Stimulated activated CD8-positive, alpha-beta memory T cell treated with anti-CD3 and anti-CD28 coated beads, Interleukin-4, amount 100 ng/mL, for 4 hours (primary cell): ENCODE measurements at places on chromosomes 6 and 20.

- DNase-seq, result no peak
Observed at GRCh38 chr6:17167327-17167979, 65.6 kb downstream of the STMND1 start.

GRCh38 chr20:17617212-17617867, 47.5 kb downstream of the DSTN start:
- DNase-seq, result no peak

- DNase-seq, result no peak
Observed at GRCh38 chr6:22132656-22133055, 164.2 kb downstream of the PRL start.

GRCh38 chr20:25310921-25311728, 63.2 kb downstream of the PYGB start:
- DNase-seq, result no peak

- no peak for DNase-seq
Observed at GRCh38 chr20:36116807-36117441, 37.6 kb upstream of the EPB41L1 start.

DNA sequence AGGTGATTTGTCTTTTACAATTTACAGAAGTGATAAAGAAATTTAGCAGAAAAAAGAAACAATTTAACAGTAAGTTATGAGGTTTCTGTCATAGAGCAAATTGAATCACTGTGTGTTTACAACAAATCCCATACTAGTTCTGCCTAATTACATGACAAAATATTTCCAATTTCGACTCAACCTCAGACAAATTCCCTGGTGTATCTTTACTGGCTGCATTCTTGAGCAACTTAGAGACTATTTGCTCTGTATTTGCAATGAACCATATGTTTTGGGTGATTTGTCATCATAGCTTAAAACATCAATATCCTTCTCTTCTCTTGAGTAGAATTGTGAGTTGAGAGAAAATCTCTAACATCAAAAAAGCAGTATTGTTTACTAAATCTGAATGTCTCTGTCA, 128.7 kb downstream of the SIM1 start:
- DNase-seq, result no peak

DNA sequence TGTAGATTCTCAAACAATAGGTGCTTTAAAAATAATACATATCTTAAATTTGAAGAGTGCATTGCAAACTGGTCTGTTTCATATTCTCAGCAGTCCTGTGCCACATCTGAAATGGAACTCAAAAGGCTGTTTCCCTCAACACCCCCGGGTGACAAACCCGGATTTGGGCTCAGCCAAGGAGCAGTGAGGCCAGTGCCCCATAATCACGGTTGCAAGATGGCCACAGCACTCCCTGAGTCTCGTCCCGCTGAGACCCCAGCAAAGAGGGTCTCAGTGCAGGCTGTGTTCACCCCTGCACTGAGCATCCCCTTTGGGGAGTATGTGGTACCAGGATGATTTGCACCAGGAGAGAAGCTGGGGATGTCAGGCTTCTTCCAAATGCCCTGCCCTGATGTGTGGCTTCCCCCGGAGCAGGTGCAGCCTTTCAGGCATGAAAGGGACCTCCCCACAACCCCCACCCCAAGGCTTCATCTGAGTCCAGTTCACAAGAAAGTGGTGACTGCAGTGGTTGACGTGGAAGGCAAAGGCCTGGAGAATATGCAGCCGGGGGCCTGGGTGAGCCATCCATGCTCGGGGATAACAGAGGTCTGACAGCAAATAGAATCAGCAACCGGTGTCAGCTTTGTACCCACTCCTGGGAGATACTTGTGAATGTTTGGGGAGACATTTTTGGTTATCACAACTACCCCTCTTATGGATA, 202.9 kb downstream of the SYNDIG1 start:
- no peak for DNase-seq

GRCh38 chr6:42911171-42912021, 4.5 kb upstream of the PTCRA start:
- no peak for DNase-seq

- DNase-seq, result no peak
Observed at GRCh38 chr6:24743265-24743943, 24.4 kb upstream of the C6orf62 start.

GRCh38 chr6:136440203-136440602, 110.0 kb downstream of the MAP7 start:
- DNase-seq, result no peak

DNA sequence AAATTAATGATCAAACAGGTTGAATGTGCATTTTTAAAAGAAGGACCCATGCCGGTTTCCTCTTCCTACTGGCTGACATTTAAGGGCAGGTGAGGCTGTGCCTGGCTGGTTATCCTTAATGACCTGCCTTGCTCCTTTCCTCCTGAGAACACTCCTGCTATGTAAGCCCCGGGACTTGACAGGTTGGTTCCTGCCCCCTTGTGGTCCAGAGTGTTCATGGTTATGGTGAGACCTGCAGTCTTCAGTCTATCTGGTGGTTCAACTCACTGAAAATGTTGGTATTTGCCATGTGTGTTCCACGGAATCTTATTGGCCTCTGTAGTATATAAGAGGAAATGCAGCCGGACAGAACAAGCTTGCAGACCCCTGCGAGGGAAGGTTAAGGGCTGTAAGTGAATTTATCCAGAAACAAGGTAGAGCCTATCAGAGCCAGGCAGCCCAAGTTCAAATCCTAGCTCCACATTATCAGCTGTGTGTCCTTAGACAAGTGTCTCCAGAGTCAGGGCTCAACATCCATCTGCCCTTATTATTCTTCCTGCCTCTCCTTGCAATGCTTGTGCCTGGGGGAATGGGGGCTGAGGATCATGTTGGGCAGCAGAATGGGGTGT, 5.2 kb upstream of the BPIFA3 start:
- DNase-seq, result no peak

DNA sequence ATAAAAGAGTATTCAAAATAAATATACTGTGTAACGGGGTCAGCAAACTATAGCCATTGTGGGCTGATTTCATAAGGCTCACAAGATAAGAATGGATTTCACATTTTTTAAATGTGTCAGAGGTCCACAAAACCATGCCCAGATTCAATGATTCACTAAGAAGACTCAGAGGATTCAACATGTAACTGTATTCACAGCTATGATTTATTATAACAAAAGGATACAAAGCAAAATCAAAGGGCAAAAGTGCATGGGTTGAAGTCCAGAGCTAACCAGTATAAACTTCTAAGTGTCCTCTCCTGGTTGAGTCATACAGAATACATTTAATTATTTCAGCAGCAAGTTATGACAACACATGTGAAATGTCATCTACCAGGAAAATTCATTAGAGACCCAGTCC, 49.2 kb downstream of the TBC1D32 start:
- no peak for DNase-seq

DNA sequence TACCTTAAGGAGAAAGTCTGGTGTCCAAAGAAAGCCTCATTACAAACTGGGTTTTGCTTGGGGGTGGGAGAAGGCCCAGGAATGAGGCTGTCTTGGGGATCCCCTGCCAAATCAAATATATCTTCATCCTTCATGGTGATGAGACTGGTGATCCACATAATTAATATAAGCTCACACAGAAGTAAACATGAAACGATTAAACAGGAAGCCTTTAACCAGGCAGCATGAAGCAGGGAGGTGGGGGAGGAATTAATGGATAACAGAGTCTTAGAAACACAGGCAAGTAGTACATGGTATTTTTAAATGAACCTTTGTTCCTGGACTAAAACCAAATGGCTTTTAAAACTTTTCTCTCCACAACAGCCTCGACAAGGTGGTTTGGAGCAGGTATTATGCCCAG, 437.5 kb downstream of the TFAP2A start:
- no peak for DNase-seq

DNA sequence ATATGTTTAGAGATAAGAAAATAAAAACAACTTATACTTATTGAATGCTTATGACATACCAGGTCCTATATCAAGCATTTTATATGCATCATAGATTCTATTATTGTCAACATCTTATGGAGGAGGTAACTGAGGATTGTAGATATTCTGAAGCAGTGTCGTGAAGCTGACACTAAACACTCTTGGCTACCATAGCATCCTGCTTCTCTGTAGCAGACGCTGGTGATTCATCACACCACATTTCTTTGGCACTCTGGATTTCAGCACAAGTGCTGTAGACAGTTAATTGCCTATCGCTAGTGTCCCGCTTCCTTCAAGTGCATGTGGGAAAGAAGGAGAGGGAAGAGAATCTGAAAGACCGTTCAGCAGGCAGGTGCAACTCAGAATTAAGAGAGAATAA, 317.1 kb downstream of the PLCB1 start:
- DNase-seq, result no peak

DNA sequence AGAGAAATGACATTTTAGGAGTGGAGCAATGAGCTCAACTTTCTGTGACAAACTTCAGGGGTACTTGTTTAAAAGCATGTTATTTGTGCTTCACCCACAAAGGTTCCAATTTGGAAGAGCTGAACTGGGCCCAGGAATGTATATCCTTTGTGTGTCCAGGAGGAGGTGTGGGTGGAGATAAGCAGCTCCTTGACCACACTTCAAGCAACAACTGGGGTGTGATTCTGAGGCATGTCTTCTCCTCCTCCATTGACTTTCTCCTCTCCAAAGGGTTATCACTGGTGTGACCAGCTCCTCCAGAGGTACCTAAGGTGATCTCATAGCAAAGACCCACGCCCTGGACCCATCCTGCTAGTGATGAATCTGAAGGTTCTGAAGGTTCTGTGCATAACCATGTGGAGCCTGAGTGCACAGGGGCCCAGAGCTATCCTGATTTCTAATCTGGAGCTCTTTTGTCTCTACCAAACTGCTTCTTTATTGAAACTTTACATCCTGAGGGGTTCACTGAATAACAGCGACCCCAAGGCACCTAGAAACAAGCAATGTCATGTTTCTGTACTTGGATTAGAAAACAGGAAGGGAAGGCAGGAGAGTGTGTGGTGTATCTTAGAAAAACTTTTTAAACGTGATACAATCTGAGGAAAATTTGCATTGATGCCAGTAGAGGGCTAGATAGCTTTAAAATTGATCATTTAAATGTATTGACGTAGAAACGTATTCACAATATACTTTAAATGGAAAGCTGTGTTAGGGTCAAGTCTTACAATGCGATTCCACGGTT, 60.9 kb upstream of the CD93 start:
- DNase-seq, result no peak

- DNase-seq, result no peak
Observed at GRCh38 chr20:5474646-5475550, 158.1 kb upstream of the PROKR2 start.

DNA sequence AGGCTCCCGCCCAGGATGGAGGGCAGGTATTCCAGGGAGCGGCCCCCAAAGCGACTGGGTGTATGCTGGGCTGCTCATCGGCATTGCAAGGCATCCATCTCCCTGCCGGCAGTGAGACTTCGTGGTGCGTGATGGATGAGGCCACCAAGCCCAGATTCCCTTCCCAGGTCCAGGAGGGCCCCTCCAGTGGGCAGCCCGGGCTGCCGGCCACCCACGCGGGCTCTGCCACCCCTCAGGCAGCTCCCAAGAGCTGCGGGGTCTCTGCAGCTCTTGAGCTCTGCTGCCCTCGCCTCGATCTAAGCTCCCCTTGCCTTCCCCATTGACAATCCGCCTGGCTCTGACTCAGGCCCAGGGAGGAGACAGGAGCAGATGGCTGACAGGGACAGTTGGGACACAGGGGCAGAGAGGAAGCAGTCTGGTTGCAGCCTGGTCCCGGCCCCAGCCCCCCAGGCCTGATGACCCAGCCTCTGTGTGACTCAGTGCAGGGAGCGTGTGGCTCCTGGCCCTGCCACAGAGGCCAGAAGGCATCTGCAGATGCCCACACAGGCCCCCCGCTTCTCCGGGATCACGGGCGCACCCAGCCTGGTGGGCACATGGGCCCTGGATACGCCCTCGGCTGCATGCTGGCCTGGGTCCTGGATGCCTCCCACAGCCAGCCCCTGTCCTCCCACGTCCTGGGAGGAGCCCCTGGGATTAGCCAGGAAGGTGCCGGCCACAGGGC, 33.0 kb downstream of the SLCO4A1 start:
- no peak for DNase-seq

DNA sequence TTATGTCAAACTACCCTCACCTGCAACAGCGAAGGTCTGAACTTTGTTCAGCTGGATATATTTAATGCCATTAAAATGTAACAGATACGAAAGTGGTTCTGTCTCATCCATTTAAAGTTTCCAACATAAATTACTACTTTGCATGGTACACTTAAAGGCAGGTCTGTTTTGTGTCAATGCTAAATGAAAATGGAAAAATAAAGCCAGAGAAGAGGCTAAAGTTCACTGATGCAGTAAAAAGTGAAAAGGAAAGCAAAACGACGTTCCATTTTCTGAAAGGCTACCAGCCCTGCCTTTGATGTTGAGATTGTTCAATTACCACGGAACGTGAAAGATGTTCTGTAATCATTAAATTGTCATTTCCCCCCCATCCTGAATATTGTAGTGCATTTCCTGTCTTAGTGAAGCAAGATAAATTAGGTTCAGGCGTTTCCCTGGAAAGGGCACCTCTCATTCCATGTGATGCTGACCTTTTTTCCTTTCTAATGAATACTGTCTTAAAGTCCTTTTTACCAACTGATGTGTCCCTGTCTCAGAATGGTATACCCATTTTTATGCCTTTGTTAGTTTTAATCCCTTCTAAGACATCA, 334.7 kb upstream of the JAG1 start:
- DNase-seq, result no peak

DNA sequence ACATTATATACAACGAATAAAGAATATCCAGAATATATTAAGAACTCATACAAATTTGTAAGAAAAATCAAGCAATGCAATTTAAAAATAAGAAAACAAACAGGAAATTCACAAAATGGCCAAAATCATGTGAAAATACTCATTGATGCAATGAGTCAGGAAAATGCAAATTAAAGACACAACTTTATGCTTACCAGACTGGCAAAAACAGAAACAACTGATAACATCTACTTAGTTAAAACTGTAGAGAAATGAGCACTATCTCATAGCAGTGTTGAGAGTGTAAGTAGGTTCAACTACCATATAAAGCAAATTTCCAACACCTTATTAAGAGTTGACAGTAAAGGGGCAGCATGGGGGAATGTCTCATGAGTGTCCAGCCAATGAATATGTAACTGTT, 62.3 kb downstream of the SYCP2 start:
- DNase-seq, result no peak

- DNase-seq, result no peak
Observed at GRCh38 chr20:38167851-38168760, 3.0 kb upstream of the TGM2 start.

DNA sequence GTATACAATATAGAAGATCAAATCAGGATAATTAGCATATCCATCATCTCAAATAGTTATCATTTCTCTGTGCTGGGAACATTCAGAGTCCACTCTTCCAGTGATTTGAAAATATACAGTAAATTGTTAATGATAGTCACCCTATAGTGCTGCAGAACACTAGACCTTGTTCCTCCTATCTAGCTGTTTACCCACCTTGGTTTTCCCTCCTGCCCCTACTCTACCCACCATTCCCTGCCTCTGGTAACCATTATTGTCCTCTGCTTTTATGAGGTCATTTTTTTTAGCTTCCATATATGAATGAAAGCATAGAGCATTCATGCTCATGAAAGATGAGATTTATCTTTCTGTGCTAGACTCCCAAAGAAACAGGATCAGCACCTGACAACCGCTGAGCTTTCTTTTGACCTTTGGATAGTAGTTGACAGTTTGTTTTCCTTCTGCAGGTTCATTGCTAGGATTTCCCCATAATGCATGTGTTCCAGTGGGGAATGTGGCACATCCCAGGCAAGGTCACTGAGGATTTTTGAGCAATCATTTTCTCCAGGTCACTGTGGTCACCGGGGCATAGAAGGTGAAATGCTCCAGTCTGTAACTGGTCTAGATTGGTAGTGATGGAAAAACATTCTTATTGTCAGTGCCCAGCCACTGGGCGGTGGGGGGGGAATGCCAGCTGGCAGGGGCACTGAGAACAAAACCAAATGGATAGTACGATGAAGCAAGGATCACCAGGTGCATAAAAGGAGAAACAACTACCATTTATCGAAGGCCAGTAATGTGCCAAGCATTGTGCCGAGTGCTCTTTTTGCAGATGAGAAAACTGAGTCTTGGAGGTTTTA, 33.6 kb upstream of the BCAS1 start:
- DNase-seq, result no peak
